ENCODE measurements at places on chromosomes 16 and 17. TPM values are rescaled to one million over a fixed set of nuclear protein-coding genes. Genes with fewer than 3 reads are reported as not detected.

Gene PROCA1
- total RNA-seq, result 4.1 TPM

Gene GP2
- total RNA-seq, result not detected

Gene TNFRSF13B
- not detected for total RNA-seq

Gene SLC13A2
- not detected for total RNA-seq

Gene CACNG1
- total RNA-seq, result not detected

Gene ABCA9
- total RNA-seq, result 0.03 TPM

Gene SLC9A5
- total RNA-seq, result 3.1 TPM

Gene NOG
- total RNA-seq, result 12.7 TPM

Gene KRT39
- total RNA-seq, result not detected

Gene CTRB1
- not detected for total RNA-seq

Gene UTP18
- total RNA-seq, result 48.5 TPM

All from CD4-positive, alpha-beta T cell (primary cell).